ENCODE measurements at places on chromosomes 16 and 17.

DNA sequence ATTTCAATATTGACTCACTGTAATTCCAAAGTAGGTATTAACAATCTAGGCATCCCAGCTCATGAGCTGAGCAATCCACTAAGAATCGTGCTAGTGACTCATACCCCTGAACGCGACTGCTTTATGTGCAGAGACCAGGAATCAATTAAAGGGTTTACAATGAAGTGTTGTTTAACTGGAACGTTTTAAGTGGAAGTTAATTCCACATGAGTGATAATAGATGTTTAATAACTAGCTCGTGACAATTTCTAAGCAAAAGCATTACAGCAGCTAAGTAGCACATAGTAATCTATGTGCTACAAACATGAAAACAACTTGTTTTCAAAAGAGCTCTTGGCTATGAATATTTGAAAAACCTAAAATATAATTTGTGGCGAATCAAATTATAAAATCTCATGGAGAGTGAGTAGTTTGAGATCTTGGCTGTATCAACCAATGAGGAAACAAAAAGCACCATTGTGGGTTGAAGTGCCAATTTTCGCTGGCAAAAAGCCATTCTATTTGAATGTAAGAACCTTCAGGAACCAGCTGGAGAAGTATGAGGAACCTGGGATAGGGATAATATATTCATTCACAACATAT, 9.4 kb downstream of the GJC1 start:
- no peak for DNase-seq

GRCh38 chr17:78997231-78997741, 12.3 kb downstream of the CANT1 start:
- DNase-seq: no peak

DNA sequence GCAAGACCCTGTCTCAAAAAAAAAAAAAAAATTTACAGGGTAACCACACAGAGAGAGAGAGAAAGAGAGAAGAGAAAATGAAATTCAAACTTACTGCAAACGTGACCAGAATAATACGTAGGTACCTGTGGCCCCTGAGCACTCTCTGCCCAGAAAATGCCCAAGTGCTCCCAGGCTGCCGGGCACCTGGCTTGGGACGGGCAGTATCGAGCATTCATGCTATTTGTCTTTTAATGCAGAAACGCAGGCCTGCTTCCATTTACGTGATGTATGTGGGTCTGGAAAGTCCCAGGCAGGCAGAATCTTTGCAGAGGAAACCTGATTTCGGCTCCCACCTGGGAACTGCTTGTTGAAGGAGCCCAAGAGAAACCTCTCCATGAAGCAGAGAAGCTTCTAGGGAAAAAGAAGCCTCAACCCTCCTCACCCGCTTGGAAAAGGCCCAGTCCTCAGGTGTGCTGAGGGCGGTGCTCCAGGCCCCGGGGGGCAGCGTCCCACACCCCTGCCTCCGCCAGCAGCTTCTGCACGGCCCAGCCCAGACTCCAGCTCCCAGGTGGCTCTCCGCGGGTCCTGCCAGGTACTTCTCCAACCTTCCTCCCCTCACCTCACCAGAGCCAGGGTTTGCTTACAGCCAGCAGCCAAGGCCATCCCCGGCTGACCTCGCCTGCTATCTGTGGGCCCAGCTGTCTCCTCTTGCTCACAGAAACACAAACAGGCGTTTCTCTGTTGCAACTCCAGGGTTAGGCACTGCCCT, 14.0 kb downstream of the RPH3AL start:
- peak; percentile 0 for DNase-seq

- no peak for DNase-seq
Measured at GRCh38 chr16:53154513-53154912, 99.7 kb downstream of the CHD9 start.

- no peak for DNase-seq
Measured at GRCh38 chr16:55021595-55022475, 91.2 kb downstream of the IRX5 start.

GRCh38 chr17:64661726-64661975, 456 bp downstream of the SMURF2 start:
- DNase-seq: no peak

DNA sequence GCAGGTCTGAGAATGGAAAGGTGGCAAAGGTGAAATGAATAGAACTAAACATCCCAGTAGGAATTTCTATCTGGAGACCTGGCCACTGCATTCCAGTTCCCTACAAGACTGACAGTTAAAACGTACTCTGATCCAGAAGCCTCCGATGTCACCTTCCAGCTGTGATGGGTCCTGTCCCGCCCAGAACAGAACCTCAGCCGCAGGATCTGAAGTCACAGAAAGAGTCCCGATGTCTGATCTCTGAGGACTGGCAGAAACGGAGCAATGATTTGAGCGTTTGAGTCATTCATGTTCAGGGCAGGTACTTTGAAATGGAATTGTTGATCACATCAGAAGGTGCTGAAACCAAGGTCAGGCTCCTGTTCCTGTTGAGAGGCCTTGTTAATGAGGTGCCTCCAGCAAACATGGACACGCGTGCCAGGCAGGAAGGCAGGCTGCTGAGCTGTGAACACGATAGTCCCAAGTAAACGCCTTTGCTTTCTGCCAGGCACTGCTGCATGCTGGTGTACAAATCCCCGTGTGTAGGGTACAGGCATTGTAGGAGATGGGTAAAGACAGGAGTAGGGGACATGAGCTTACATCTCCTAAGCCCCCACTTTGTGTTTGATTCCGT, 61.4 kb downstream of the VAT1L start:
- DNase-seq: no peak

DNA sequence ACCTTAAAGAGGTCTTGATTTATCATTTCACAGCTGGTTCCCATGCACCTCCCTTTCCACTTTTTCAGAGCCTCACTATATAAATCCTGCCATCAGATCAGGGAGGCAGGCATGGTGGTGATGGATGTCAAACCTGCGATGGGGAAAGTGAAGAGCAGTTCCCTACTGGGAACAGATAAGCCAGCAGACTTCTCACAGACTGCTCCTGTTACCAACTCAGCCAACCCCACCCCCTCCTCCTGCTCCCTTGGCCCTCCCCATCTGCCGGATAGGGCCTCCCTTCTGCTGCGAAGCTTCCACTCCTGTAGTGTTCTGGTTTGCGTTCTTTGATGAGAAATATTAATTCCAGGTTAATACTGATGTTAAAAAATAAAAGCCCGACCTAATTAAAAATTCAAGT, 232.1 kb downstream of the STX8 start:
- no peak for DNase-seq

DNA sequence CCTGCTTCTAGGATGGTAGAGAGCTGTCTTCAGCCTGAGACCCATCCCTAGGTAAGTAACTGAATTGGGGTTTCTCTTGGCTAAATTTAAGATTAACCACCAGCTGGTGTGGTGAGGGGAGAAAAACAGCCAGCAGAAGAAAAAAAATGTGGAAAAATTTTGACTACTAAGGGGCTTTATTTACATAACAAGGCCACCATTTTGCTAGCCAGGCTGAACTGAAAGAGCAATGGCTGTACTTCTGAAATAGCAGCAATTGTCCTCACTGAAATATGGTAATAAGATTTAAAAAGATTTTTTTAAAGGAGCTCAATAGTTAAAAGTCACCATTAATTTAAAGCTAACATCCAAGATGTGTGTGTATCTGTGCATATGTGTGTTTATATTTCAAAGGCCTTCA, 12.4 kb upstream of the TRIM25 start:
- no peak for DNase-seq

- no peak for DNase-seq
Measured at GRCh38 chr17:57502811-57503241, 242.3 kb downstream of the CCDC182 start.

DNA sequence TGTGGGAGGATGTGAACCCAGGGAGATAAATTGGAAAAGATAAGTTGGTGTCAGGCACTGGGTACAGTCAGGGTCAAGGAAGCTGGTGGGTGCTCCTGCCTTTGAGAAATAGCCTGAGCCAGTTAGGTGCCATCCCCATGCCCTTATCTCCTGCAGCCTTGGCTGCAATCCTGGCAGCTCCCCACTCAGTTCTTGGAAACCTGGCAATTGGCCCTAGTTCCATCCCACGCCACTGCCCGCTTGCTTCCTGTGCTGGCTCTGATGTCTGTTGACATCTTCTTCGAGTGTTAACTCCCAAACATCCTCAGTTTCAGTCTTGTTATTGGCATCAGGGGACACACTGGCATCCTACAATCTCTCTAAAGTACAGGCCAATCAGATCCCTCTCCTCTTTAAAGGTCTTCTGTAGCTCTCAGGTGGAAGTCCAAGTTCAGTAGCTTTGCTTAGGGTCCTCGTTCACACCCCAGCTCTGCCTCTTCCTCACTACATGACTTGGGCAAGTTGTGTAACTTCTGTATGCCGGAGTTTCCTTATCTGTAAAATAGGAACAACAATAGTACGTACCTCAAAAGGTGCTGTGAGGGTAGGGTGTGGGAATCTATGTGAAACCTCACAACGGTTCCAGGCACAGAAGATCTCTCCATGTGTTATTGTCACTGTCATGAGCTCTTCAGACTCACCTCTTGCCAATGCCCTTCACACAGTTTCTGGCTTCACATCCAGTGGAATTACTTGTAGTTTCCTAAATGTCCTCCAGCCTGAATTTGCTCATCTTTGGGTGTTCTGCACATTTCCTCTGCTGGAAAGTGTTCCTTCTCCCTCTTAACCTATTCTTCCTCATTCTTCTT, 13.5 kb upstream of the PRKAR1A start:
- peak; percentile 49 for DNase-seq

- no peak for DNase-seq
Measured at GRCh38 chr16:77711179-77711578, 11.1 kb upstream of the NUDT7 start.

DNA sequence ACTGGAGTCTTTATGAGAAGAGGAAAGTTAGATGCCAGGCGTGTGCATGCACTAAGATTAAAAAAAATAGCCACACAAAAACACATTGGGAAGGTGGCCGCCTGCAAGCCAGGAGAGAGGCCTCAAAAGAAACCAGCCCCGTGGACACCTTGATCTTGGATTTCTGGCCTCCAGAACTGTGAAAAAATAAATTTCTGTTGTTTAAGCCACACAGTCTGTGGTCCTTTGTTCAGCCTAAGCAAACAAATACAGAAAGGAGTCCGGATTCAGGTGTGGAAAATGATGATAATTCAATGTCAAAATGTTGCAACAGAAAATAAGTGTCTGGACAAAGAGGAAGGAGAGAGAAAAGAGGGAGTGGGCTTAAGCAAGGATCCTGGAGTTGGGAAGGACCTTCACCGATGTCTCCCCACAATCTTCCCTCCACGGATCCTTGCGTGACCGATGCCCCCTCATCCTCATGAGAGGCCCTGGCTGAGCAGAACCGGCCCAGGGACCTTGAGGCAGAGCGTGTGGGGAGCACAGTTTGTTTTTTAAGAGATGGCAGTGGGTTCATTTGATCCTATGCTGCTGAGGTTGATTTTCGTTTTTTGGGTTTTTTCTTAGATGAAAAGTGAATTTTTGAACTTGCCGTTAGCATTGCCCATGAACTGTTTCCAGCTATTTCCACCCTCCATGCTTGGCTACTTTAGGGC, 133.2 kb downstream of the IRX3 start:
- DNase-seq: no peak

GRCh38 chr16:54289242-54289944, 2.8 kb upstream of the IRX3 start:
- no peak for DNase-seq

GRCh38 chr17:80101946-80102663, 724 bp downstream of the GAA start:
- no peak for DNase-seq

GRCh38 chr16:31186930-31187807, 7.2 kb downstream of the FUS start:
- no peak for DNase-seq

- DNase-seq: no peak
Measured at GRCh38 chr16:1818873-1819525, 7.6 kb downstream of the HAGH start.

DNA sequence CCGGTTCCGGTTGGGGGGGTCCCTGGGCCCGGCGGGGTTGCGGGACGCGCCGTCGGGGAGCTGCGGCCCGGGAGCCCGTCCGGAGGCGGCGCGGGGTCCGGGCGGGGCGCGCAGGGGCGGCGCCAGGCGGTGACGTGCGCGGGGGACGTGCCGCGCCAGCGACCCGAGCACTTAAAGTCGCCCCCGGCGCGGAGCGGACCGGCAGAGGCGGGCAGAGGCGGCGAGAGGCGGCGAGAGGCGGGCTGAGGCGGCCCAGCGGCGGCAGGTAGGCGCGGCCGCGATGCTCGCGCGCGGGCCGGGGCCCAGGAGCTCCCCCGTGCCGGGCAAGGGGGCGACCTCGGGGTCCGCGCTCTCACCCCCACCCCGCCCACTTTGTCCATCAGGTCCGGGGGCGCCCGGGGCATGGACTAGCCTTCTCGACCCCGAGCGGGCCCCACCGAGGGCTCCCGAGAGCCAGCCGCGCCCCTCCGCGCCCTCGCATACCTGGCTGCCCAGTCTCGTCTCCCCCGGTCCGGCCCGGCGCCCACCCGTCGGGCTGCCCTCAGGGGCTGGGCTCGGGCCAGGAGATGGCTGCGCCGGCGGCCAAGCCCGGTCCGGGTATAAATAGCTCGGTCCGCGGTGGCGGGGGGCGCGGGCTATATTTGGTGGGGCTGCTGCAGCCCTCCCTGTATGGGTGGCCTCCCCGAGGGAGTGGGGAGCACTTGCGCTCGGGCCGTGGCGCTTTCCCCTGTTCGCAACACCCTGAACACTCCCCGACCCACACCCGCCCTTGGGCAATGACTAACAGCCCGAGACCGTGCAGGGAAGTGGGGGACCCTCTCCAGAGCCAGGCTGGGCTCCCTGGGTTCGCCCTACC, at the start of gene SLC16A3:
Gene SLC16A3 (plus strand): TSS at position 201 of the 856 bp plus-strand sequence. CDS start 6,967 bp downstream, outside the sequence.
- DNase-seq: peak; percentile 16

- DNase-seq: no peak
Measured at GRCh38 chr16:26118575-26118974, 426.8 kb downstream of the HS3ST4 start.

DNA sequence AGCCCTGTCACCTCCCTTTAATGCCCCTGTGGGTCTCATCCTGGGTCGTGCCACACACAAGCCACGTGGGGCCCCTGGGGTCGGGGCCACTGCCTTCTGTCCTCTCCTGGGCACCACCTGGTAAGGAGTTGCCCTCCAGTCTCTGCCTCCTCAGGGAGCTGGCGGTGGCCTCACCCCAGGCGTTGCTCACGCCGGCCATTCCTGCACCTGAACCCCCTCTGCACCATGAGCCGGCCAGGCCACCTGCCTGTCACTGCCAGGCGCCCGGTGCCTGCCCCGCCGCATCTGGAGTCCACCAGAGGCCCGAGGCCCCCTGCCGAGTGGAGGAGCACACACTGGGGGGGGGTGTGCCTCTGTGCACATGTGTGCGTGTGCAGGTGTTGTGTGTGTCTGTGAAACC, 10.4 kb downstream of the NHERF2 start:
- no peak for DNase-seq

GRCh38 chr16:85465328-85466303, 147.5 kb upstream of the GSE1 start:
- no peak for DNase-seq

DNA sequence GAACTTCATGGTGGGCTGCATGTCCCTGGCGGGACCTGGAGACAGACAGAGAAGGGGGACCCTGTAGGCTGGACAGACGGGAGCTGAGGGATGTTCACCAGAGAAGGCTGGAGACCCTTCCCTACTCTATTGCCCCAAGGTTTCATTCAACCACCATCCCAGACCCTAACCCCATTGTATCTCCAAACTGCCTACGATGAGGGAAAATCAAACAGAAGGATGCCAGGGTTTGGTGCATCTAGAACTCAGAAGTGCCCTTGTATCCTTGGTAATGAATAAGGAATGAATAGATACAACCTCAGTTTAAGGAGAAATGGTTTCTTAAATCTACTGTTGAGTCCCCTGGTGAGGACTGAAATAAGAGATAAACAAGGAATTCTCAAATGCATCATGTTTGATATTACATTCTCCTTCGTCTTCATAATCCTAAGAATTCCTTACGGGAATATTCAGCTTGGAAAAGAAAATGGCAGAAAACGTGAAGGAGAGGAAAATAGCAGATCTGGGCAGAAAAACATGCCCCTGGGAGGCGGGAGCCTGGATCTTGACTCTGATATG, 16.4 kb downstream of the TNS4 start:
- DNase-seq: no peak

Data from GF-D8 (cell line).